ENCODE measurements at places on chromosomes 7 and 10.

DNA sequence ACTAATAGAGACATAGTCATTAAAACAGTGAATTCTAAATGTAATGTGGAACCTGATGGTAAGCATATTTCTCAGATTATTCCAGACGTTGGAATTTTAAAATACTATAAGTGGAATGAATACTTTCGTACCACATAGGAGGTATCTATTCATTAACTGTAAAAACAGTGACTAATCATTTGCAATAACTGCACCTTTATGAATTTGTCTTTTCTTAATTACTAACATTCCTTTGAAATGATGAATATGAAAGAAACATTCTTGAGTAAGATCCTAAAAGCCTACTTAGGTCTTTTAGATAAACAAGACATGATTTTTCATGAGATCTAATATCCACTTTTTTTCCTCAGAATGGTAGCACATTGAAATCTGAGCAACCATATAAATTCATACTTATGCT, 549.0 kb upstream of the LRRN3 start:
- no peak for DNase-seq

DNA sequence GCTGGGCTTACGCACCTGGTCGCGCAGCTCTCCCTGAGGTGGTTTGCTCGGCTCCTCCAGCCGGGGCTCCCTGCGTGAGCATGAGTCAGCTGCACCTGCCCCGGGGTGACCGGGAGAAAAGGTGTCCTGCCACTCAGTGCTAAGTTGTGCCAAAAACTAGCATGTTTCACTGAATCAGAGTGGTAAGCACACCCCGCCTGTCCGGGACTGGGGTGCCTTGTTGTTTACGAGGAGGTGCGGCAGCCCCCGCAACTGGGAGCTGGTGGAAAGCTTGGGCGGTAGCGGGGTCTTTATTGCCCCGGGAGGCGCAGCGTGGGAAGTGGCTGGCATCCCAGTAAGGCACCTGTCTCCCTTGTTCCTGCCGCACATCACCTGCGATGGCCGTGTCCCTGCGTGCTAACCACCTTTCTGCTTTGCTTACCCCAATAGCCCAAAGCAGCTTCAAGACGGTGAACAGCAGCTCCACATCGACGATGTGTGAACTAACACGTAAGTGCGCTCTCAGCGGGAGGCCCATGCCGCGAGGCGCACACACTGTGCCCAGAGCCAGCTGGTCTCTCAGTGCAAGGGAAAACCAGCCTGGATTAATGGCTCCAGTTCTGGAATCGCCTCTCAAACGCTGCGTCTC, 506.6 kb upstream of the FOXK1 start:
- DNase-seq, result no peak

DNA sequence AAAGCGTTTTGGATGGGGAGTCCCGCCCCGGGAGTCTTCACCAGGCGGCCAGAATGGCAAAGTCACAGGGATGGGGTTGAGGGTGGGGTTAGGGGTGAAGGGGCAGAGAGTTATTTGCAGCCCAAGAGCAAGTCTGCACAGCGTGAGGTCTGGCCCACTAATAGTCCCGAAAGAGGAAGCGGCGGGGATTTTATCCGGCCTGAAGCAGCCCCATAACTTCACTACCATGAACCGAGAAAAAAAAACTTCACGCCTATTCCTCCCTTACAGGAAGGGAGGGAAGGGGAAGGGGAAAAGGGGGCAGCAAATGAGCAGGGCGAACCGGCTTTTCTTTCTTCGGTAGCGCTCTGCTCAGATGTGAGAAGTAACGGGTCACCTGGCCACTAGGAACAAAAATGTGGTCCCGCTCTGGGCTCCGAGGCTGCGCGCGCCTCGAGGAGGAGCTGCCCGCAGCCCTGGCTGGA, 712 bp downstream of the ITPRIP start:
- no peak for DNase-seq

DNA sequence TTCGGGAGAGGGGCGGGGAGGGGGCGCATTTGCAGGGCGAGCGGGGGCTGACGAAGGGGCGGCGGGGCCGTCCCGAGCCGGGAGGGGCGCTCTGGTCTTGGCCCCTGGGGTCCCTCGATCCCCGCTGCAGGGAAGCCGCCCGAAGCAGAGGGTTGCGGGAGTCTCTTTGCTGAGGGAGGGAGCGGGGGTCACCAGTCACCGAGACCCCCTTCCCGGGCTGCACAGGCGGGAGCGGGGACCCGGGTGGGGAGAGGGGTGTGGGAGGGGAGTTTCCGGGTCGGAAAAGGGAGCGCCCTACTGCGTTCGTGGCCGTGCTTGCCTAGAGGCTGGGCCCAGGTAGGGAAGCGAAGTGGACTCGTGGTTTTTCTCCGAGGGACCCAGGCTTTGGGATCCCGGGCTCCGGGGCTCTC, 422 bp downstream of the AP1S1 start:
- DNase-seq, result no peak

Measured in Jurkat, Clone E6-1 (cell line).